ENCODE measurements at places on chromosomes 6 and 20.
A peak's percentile ranks its signal among the peaks of the same experiment; 100 is the strongest.

DNA sequence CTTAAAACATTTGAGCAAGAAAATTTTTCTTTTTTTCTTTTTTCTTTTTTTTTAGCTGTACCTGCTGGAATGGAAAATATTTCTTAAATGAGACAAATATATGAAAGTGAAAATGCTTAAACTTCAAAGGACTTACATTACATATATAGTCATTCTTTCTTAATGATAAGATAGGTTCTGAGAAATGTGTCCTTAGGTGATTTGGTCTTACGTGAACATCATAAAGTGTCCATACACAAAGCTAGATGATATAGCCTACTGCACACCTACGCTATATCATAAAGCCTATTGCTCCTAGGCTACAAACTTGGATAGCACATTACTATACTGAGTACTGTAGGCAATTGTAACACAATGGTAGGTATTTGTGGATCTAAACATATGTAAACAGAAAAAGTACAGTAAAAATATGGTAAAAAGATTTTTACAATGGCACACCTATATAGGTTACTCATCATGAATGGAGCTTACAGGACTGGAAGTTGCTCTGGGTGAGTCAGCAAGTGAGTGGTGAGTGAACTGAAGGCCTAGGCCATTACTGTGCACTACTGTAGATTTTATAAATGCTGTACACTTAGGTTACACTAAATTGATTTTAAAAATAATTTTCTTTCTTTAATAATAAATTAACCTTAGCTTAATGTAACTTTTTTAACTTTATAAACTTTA is 54.6 kb downstream of the RPP21 start:
- no peak for DNase-seq

- no peak for DNase-seq
Measured at GRCh38 chr6:148516217-148516616, 173.6 kb downstream of the SASH1 start.

GRCh38 chr6:155495011-155495768 is 39.6 kb upstream of the NOX3 start:
- DNase-seq = peak; percentile 32

DNA sequence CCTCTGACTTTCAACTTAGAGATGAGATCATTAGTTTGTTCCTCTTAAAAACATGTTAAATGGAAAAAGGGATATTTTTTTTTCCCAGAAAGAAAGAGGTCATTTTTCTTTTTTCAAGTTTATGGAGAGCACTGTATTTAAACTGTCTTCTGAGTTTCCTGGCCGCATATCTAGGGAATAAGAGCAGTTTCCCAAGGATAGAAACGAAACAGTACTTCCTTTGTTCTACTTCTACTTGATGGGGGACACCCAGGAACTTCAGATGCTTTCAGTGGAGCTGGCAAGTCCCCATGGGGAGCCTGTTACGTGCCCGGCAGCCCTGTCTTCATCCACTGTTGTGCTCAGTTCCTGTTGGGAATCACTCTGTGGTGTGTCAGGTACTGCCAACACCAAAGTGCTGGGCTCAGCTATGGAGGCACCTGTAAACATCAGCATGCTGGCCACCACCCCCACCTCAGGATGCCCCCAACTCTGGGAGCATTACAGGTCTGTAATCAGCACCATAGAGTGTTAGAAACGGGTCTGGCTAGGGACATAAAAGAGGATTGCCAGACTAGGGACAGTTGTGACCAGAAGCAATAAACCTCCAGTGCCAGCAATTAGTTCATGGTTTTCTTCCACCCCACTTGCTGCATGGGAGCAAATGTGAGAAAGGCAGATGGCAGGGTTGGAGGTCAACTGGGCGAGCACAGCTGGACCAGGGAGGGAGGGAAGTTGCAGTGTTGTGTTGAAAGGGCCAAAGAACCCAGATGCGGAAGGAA is 221.7 kb upstream of the ECI2 start:
- no peak for DNase-seq

- DNase-seq = no peak
Measured at GRCh38 chr6:87494761-87495422, 22.1 kb downstream of the SLC35A1 start.

- no peak for DNase-seq
Measured at GRCh38 chr6:24936641-24937317, 1.0 kb upstream of the RIPOR2 start.

DNA sequence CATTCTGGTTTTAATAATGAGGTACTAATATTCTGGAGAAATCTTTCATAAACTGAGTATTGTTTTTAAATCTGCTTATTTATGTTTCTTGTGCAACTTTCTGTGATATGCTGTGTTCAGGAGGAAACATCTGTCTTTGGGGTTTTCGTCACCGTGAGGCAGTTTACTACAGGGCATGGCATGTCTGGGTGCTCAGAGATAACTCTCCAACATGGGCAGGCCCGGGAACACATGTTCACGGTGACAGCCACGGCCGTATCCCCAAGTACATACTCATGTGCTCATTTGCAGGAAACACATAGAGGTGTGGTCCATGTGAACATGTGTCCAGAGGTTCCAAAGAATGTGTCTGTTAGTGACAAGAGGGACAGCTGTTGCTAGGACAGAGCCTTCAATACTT is 62.1 kb upstream of the CNKSR3 start:
- DNase-seq = no peak

DNA sequence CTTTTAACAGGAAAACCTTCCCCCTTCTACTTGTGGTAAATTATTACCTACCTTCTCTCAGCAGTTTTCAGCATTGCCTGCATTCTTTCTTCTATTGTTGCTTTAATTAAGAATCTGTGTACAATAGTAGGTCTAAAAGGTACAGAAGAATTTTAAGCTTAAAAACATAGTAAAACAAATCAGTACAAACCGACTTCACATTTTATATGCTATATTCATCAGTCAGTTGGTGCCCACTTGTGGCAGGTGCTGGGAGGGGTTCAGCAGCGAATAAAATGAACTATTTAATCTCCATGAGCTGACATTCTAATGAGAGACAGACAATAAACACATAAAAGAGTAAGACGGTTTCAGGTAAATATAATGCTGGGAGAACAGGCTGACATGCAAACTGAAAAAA is 73.4 kb upstream of the FBXO30 start:
- DNase-seq = no peak

GRCh38 chr6:123402052-123402451 is 234.7 kb downstream of the TRDN start:
- no peak for DNase-seq

DNA sequence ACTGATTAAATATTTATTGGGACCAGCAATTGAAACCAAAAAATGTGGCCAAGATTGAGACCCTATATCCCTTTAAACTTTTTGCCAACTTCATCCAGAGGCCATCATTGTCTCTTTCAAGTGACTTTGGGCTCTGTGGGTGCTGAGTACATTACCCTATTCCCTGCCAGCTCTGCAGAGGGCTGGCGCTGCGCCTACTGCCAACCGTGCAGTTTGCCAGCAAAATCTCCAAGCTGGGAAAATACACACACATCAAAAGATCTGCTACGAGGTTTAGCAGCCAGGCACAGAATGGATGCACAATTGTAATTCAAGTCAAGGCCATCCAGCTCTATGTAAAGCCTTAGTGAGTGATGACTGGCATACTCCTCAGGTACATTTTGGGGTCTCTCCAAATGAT is 125.0 kb downstream of the CBLN4 start:
- peak; percentile 61 for DNase-seq

GRCh38 chr6:53627391-53628218 is 38.0 kb downstream of the KLHL31 start:
- no peak for DNase-seq

GRCh38 chr6:208938-209337 is 83.3 kb upstream of the DUSP22 start:
- DNase-seq = no peak

DNA sequence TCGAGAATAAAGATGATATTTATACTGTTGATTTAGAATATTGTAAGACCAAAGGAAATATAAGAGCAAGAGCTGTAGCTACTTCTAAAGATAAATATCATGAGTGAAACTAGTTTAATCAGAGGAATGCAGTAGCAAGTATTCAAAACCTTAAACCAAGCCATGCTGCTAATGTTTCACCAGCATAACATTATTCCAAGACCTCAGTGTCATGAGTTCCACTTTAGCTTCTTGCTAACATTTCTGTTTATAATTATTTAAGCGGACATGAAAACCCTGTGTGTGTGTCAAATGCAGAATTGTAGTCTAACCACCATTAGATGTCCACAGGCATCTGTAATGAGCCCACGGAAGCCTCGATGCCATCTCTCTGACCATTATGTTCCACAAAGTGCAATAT is 752.6 kb upstream of the MARCKS start:
- no peak for DNase-seq

DNA sequence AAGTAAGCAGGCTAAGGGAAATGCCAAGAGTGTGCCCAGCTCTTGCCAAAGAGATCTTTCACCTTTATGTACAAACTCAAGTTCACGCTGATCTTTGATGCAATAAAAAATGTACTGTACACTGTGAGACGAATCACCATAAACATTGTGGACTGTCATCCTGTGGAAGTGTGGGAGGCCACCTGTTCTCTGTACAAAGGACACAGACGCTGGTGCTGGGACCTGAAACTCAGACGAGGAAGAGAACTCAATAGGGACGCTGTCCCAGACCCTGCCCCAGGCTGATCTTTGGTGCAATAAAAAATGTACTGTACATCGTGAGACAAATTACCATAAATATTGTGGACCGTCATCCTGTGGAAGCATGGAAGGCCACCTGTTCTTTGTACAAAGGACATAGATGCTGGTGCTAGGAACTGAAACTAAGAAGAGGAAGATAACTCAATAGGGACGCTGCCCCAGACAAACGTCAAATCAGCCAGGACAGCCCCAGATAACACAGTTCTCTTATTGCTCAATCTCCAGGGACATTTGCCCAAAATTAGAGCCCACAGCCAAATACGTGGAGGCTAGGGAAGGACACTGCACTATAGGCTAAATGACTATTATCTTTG is 312.7 kb upstream of the SGK1 start:
- DNase-seq = peak; percentile 69

DNA sequence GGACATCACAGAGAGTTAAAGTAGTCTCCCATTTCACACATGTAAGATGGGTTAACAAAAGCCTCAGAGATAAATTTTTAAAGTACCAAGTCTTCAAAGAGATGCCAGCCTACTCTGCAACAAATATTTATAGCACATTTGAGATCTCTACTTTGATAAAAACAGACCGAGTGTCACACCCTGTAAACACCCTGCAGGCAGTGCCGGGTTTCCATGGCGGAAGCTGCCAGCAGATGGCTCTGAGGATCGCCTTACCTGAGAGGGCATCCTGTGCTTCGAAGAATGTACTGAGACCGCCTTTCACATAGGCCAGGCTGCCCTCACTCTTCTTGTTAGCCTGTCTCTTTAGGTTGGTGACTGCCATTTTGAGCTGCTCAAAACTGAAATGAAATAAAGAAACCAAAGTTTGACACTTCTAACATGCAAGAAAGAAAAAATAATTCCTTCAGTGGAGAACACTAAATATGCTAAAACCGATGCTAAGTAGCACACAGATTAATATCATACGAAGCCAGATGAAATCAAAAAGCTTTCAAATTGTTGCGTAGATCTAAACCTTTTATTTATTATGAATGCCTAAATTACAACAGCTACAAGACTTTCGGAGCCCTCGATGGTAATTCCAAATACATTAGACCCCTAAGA is 39.3 kb downstream of the HUS1B start:
- no peak for DNase-seq

DNA sequence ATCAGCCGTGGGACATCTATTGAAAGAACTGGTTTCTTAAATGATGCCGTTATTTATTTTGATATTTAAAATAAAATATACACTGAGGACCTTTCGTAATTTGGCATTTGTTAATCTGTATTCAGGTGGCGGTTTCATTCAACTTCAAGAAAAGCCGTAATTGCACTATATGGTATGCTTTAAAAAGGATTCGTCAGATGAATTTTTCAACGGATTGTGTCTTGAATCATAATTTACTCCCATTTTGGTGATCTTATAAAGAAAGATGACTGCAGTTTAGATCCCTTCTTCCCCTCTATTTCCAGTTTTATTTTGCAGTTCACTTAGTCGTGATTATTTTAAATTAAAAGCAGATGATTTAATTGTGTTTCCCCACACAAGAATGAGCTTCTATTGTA is 761 bp downstream of the KLHL32 start:
- DNase-seq = no peak

- no peak for DNase-seq
Measured at GRCh38 chr6:72624557-72625160, 2.8 kb downstream of the KCNQ5 start.

DNA sequence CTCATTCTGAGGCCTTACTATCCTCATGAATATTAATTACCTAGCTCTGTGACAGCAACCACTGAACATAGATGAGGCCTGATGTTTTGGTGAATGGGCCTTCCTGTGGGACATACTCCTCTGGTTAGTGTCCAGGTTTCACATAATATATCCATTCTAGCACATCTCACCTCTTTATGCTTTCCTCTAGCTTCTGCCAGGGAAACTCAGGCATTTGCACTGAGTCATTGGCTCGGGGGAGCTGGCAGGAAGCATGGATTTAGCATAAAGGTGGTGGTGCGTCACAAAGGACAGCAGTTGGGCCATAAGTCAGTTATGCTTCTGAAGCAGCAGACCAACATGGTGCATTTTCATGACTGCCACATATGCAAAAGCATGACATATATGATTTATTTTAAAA is 37.5 kb upstream of the TMEM170B start:
- DNase-seq = no peak

GRCh38 chr6:36924778-36925374 is 29.7 kb upstream of the PI16 start:
- no peak for DNase-seq

GRCh38 chr20:4230185-4230584 is 214.8 kb upstream of the RNF24 start:
- no peak for DNase-seq

- no peak for DNase-seq
Measured at GRCh38 chr6:121438869-121439268, 3.4 kb downstream of the GJA1 start.

- no peak for DNase-seq
Measured at GRCh38 chr6:20540683-20541082, 6.4 kb downstream of the CDKAL1 start.

- no peak for DNase-seq
Measured at GRCh38 chr6:159678574-159678973, 14.5 kb downstream of the SOD2 start.

DNA sequence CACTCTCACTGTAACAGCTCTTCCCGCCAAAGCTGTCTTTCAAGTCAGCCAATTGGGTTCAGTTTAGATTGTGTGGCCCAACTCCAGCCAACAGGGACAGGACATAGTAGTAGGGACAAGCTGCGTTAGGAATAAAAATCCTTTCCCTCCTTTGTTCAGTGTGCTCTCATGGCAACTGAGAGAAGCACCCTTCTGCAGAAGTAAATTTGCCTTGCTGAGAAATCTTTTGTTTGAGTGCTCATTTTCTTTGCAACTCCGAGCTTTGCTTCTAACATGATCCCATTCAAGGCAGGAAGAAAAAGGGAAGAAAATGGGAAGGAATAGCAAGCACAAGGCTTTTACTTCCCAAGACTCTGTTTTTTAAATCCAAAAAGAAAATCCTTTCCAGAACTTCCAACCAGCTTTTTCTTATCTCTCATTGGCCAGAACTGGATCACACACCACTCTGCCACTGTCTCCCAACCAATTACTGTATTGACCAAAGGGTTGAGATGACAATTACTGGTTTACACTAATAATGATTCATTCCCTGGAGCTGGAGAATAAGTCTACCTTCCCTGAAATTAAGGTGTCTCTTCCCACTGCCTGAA is 52.7 kb downstream of the STX11 start:
- no peak for DNase-seq
